NCI-H446 treated with DMSO at 0.1 percent for 48 hours (cell line): ENCODE measurements at places on chromosomes 1 and 21.
A peak's percentile ranks its signal among the peaks of the same experiment; 100 is the strongest.

DNA sequence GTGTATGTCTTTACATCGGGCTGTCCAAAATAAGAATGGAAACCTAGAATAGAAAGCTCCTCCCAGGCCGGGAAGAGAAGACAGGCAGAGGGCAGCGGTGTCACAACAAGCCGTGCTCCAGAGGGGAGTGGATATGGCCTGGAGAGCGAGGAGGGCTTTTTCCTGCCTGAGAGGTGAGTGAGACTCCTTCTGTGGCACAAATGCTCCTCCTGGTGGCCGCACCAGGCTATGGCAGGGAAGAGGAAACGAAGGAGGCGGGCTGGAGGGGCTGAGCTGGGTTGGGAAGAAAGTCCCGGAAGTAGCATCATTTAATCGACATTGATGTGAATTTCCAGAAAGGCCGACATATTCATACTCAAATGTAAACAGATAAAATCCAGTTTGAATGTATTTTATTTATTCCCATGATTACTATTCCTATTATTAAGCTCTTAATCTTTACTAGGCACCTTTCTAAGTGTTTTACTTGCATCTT lies 54.7 kb downstream of the MEF2D start:
- DNase-seq, result peak; percentile 80

DNA sequence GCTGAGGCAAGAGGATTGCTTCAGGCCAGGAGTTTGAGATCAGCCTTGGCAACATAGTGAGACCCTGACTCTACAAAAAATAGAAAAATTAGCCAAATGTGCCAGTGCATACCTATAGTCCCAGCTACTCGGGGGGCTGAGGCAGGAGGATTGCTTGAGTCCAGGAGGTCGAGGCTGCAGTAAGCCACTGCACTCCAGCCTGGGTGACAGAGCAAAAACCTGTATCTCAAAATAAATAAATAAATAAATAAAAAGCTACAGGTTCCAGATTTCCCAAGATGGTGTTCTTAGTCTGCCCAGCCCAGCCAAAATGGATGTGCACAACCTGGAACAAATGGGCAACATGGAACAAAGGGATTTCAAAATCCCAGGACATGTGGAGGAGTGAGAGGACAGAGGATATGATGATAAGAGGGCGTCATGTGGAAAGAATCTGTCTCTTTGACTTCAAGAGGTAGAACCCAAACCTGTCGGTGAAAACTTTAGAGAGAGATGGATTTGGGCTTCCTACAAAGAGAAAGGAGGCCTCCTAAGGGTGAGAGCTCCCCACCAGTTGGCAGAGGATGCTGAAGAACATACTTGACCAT lies 3.2 kb downstream of the EDARADD start:
- no peak for DNase-seq

DNA sequence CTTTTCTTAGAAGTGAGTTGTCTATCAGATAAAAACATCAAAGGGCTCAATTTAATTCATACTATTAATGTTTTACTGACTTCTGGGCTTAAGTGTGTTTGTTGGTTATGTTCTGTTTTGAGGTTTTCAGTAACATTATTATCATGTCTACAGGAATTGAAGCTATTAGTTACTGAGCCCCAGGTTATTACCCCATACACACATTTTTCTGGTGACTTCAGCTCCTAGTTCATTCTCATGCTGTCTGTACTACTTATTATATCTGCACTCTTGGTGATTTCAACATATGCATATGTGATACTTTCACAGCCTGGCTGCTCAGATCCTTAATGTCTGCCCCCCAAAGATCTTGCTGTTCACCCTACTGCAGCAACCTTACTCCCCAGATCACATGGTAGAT lies 27.0 kb upstream of the SGIP1 start:
- no peak for DNase-seq

DNA sequence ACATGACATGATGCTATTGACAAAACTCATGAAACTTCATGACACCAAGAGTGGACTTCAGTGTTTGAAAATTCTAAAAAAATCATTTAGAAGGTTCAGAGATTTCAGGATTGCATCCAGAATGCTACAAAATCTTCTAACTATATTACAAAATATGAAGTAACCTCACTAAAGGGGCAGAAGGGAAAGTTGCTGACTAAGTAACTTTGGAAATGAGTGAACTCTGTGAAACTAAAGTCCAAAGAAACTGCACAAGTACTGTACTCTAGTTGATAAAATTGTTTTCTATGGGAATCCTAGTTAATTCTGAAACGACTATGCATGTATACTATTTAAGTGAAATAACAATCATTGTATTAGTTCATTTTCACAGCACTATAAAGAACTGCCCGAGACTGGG lies 184.4 kb downstream of the LYPLAL1 start:
- DNase-seq, result no peak

DNA sequence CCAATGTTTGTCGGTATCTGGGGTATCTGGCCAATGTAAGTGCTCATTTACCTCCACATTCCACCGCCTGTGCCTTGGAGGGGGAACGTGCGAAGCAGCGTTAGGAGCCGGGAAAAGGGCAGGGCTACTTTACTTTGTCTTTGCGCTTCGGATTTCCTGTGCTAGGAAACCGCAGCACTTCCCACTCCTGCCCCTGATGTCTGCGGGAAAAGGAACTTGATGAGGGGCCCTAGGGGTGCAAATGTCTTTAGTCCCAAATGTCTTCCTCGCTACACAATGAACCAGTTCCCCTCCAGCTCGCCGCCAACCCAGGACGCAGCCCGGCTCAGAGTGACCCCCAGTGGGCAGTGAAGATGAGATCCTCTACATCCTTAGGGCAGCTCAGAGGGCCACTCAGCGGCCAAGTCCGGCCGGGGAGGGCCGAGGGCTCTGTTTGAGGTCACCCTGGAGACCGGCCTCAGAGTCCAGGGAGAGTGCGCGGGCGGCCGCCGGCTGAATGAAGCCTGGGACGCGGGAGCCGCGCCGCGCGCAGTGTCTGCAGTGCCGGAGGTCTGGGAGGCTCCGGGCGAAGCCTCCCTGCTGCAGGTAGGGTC lies at the start of gene DYNLT5:
Gene DYNLT5, plus strand, starts transcription at position 460 of the 593 bp plus-strand sequence. CDS start 2,200 bp downstream, outside the sequence.
- no peak for DNase-seq

- DNase-seq, result peak; percentile 13
Observed at GRCh38 chr1:40267767-40268187, 9.7 kb downstream of the ZMPSTE24 start.

- DNase-seq, result peak; percentile 30
Observed at GRCh38 chr1:60637651-60638050, 444.7 kb upstream of the NFIA start.

DNA sequence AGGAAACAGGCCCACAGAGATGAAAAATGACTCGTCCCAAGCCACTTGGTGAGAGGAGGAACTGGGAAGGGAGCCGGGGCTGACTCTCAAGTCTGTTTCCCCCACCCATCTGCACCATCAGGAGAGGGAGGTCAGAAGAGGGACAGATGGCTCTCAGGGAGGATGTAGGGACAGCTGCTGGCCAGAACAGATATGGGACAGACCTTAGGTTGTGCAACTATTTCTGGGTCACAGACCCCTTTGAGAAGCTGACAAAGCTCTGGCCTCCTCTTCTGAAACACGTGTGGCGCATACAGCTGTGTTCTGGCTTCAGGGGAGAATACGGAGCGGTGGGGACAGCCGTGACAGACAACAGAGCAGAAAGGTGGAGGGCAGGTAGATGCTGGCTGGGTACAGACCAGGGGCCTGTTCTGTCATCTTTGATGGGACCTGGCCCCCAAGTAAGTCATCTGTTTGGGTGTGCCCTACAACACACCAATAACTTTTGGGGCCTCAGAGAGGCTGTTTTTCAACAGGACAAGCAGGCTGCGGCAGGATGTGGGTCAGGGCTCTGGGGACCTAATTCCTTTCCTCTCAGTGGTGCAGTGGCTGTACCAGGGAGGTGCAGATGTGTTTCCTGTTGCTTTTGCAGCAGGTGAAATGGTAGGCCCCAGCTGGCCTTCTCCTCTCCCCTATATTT lies 7.3 kb downstream of the SH3BGRL3 start:
- DNase-seq, result no peak

DNA sequence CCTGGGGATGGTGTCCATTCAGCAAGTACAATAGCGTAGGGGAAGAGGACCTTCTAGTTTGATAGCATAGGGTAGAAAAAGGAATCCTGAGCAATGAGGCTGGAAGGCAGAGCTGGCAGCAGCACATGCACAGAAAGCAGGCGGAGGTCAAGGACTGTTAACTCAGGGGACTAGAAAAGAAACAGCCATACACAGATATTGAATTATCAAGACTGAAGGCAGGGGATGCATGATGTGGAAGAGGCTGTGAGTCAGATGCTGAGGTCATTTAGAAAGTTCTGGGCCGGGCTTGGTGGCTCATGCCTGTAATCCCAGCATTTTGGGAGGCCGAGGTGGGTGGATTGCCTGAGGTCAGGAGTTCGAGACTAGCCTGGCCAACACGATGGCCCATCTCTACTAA lies 65.6 kb downstream of the OPTC start:
- DNase-seq, result no peak

DNA sequence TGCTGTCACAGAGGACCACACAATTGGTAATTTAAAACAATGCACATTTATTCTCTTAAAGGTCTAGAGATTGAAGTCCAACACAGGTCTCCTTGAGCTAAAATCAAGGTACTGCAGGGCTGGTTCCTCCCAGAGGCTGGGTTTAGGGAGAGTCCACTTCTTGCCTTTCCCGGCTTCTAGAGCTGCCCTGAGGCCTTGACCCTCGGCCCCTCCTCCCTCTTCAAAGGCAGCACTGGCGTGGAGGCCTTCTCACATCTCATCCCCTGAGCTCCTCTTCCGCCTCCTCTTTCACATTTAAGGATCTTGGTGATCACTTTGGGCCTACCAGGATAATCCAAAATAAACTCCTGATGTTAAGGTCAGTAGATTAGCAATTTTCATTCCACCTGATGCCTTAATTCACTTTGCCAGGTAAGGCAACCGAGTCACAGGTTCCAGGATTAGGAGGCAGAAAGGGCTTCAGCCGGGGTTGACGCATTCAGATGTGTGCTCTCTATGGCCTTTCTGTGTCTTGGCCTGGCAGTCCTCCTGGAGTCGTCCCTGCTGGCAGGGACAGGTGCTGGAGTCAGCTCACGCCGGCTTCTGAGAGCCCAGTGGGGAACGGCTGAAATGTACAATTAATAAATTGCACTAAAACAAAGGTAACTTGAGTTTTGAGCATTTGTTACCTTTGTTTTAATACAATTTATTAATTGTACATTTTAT lies 61.2 kb upstream of the ABCG1 start:
- DNase-seq, result no peak

DNA sequence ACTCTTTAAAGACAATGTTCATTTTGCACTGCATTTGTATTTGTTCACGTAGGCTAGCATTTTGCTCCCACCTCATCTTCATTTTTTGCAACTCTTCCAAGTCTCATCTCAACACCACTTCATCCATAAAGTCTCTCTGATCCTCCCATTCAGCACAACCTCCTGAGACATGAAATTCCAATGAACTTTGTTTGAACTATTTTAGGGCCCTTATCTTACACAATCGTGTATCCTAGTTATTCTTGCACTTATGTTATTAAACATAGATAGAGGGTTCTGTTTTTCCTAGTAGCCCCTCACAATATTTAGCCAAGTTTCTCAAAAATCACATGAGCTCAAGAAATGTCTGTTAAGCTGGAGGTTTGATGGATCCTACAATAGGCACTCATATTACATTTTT lies 500.5 kb upstream of the ADAMTS5 start:
- no peak for DNase-seq

DNA sequence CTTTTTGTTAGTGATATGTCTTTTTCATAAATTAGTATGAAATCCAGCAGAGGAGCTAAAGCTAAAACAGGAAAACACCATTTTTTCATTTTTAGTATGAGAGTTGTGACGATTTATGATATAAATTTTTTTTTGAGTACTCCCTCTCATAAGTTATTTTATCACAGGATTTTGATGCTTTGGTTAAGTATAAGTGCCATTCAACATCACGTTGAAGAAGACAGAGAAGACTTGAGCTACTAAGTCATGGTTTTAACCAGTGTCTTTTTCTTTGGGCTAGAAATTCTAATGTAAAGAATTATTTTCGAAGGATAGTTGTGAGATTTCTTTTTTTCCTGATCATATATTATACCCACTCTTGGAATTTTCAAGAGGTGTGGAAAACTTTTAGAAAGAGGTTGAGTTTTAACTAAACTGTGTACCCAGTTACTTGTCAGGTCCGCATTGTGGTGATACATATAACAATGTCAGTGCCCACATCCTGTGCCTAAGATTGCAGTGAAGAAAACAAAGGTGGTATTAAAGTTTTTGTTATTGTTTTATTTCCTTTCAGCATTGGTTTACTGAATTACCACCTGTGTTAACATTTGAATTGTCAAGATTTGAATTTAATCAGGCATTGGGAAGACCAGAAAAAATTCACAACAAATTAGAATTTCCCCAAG lies 93.8 kb downstream of the USP25 start:
- no peak for DNase-seq

DNA sequence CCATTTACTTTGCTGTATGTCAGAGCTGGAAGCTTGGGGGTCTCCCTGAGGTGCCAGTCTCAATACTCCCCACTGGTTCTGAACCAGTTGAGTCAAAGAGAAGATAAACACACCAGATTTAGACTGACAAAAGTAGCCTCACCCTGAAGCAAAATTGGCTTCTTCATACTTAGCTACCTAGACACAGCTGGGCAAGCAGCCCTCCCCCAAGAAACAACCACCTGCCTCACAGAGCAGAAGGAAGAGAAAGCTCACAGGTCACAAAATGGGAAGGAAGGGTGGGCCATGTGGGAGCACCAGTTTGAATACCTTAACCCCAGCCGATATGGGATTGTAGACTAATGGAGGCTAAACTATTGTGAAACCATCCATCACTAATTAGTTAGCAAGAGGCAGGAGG lies 24.6 kb upstream of the MYSM1 start:
- no peak for DNase-seq

DNA sequence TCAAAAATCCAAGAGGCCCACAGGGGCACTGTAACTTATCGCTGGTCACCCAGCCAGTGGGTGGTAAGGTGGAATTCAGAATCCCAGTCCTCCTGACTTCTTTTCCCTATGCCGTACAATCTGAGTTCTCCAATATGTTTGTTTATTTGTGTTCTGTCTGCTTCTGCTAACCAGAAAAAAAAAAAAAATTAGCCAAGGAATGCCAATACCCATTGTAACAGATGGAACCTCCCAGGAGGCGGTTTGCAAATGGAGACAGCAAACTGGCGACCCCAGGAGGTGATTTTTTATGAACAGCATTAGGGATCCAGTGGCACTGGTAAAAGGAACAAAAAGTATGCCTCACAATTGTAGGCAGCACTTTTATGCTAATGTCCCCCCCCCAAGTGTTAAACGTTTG lies 189.0 kb upstream of the FGGY start:
- DNase-seq, result peak; percentile 75

DNA sequence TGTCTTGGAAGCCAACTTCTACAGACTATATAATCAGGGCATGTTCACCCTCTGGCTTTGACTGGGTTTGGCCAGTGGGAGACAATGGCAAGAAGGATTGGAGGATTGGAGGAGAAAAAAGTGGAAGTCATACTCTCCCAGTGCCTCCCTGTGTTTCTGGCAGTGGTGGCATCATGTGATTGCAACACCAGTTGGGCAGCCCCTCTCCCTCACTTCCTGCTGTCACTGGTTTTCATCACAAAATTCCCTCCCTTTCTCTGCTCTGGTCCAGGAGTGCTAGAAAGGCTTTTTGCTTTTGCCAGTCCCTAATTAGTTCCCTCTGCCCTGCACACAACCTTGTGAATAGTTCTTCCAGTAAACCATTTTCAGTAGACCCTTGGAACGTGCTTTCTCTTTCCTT lies 3.7 kb upstream of the QSOX1 start:
- no peak for DNase-seq
